A549 treated with RU486 at 1 μM for 4 hours (cell line): ENCODE measurements at places on chromosomes 11 and 22. TPM values are rescaled to one million over a fixed set of nuclear protein-coding genes. Genes with fewer than 3 reads are reported as not detected.

The RPS13 gene
- 1,515 to 1,810 TPM (median 1,577 TPM) in 5 replicates for total RNA-seq

The LMNTD2 gene
- 1.5 to 2.9 TPM (median 2.8 TPM) in 5 replicates for total RNA-seq

The P2RY6 gene
- total RNA-seq = 5.9 to 13.3 TPM (median 10.8 TPM) in 5 replicates

The SNRPD3 gene
- 142 to 280 TPM (median 171 TPM) in 5 replicates for total RNA-seq

The INSC gene
- total RNA-seq = not detected in 5 replicates

The PATE4 gene
- not detected in 5 replicates for total RNA-seq

The KRTAP5-10 gene
- not detected in 5 replicates for total RNA-seq

The SHANK2 gene
- total RNA-seq = 6.6 to 8.8 TPM (median 7.1 TPM) in 5 replicates

The CALCA gene
- 0.09 TPM in 1 of 5 replicates, not detected in the others for total RNA-seq

The MPEG1 gene
- total RNA-seq = not detected in 5 replicates

The ARL2 gene
- 168 to 199 TPM (median 191 TPM) in 5 replicates for total RNA-seq

The ARHGAP42 gene
- 4.1 to 8.3 TPM (median 7.5 TPM) in 5 replicates for total RNA-seq

The SPON1 gene
- 0.02 TPM in 1 of 5 replicates, not detected in the others for total RNA-seq

The OR10A2 gene
- total RNA-seq = not detected in 5 replicates

The DNAJB13 gene
- total RNA-seq = 0.27 to 0.42 TPM (median 0.32 TPM) in 3 of 5 replicates, not detected in the others

The JHY gene
- total RNA-seq = 3.0 to 3.7 TPM (median 3.5 TPM) in 5 replicates

The OOSP4B gene
- not detected in 5 replicates for total RNA-seq

The PARVG gene
- total RNA-seq = not detected in 5 replicates

The CLMP gene
- total RNA-seq = 25.7 to 29.6 TPM (median 27.6 TPM) in 5 replicates

The APOA5 gene
- total RNA-seq = not detected in 5 replicates

The KRTAP5-8 gene
- not detected in 5 replicates for total RNA-seq

The PDGFB gene
- 2.8 to 3.8 TPM (median 3.3 TPM) in 5 replicates for total RNA-seq

The MISFA gene
- total RNA-seq = 1.8 to 3.1 TPM (median 2.4 TPM) in 5 replicates

The EFCAB6 gene
- 0.16 to 0.99 TPM (median 0.36 TPM) in 5 replicates for total RNA-seq

The BACE1 gene
- 7.7 to 9.3 TPM (median 8.2 TPM) in 5 replicates for total RNA-seq

The RAB39A gene
- total RNA-seq = 0.18 to 0.62 TPM (median 0.47 TPM) in 5 replicates

The PRG2 gene
- 0.07 TPM in 1 of 5 replicates, not detected in the others for total RNA-seq

The TEX12 gene
- total RNA-seq = not detected in 5 replicates

The ACCSL gene
- total RNA-seq = not detected in 5 replicates

The LRRC74B gene
- not detected in 5 replicates for total RNA-seq

The RPS3 gene
- 3,237 to 4,303 TPM (median 3,614 TPM) in 5 replicates for total RNA-seq

The SYCE3 gene
- 0.56 to 0.66 TPM (median 0.58 TPM) in 3 of 5 replicates, not detected in the others for total RNA-seq

The FAM111B gene
- total RNA-seq = 3.6 to 9.5 TPM (median 7.7 TPM) in 5 replicates

The GGA1 gene
- 16.4 to 23.7 TPM (median 21.6 TPM) in 5 replicates for total RNA-seq

The MUC2 gene
- 0.05 to 0.93 TPM (median 0.15 TPM) in 5 replicates for total RNA-seq

The TRIM34 gene
- total RNA-seq = 2.7 to 5.1 TPM (median 3.9 TPM) in 5 replicates

The PGA3 gene
- not detected in 5 replicates for total RNA-seq

The NNMT gene
- 194 to 222 TPM (median 206 TPM) in 5 replicates for total RNA-seq

The TCN2 gene
- 4.3 to 5.5 TPM (median 4.6 TPM) in 5 replicates for total RNA-seq

The CCDC15 gene
- 0.39 to 0.71 TPM (median 0.55 TPM) in 5 replicates for total RNA-seq

The BTG4 gene
- 0.09 to 0.14 TPM (median 0.12 TPM) in 3 of 5 replicates, not detected in the others for total RNA-seq

The EXT2 gene
- 55.1 to 60.3 TPM (median 56.0 TPM) in 5 replicates for total RNA-seq

The POU2AF2 gene
- not detected in 5 replicates for total RNA-seq

The RABL2B gene
- total RNA-seq = 14.7 to 21.6 TPM (median 19.8 TPM) in 5 replicates

The NAV2 gene
- total RNA-seq = 13.3 to 25.0 TPM (median 20.5 TPM) in 5 replicates

The SCGB2A2 gene
- total RNA-seq = not detected in 5 replicates

The CD3E gene
- total RNA-seq = not detected in 5 replicates

The C11orf86 gene
- total RNA-seq = 42.4 to 85.7 TPM (median 60.2 TPM) in 5 replicates

The KRTAP5-7 gene
- total RNA-seq = not detected in 5 replicates

The CEP164 gene
- total RNA-seq = 14.4 to 16.9 TPM (median 15.1 TPM) in 5 replicates

The SCGB1D2 gene
- total RNA-seq = not detected in 5 replicates

The MMP27 gene
- total RNA-seq = not detected in 5 replicates
